T follicular helper cell (primary cell): ENCODE measurements at places on chromosomes 6 and 20.

- no peak for DNase-seq
Observed at GRCh38 chr6:105851606-105852005, 234.5 kb upstream of the PRDM1 start.

DNA sequence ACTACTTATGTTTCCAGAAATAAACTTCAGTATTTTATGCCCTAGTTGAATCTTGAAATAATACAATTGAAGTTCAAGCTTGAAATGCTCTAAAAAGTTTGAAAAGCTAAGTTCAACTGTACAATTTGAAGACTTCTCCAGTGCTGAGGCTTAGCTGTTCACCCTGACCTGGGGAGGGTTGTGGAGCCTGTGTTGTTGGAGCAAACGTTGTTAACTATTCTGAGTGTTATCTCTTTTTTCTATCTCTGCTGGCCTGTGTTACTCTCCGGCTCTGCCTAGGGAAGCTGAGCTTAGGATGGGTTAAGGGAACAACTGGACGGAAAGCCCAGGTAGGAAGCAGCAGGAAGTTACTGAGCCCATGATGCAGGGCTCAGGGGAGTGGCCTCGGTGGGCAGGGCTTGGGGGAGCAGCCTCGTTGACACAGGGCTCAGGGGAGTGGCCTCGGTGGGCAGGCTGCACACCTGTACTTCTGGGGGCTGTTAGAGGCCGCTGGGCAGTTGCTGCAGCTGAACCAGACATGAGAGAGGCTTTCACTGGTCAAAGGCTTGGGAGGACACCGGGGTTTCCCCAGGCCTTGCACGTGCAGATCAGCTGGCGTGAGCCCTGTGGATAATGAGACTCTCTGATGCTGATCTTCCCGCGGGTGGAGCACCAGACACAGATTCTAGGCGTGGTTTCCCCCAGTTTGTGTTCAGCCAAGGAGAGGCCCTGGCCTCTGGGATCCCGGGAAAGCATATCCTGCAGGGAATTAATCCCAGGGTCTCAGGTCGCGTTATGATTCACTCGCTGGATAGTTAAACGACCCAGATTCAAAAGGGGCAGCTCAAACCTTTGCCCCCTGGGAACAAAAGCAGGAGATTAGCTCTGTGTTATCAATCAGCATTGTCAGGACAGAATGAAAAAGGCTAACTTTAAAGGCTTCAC, 58.9 kb downstream of the ERMARD start:
- DNase-seq: no peak

GRCh38 chr20:6420336-6420735, 297.5 kb upstream of the FERMT1 start:
- DNase-seq: no peak

DNA sequence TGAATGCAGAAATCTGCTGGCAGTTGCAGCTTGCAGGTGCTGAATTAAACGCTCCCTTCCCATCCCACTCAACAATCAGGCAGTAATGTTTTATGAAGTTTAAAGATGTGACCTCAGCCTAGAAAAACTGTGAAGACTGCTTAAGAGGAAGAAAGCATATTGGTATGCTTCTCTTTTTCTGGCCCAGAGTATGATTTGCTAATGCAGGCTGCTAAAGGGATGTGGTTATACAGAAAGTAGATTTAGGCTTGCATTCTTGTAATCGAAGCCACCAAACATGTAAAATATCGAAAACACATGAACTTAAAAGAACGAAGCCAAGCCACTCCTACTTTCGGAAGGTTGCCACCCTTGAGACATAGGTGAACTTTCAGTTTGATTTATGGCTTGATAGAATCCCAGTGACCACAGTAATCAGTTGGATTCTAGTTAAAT, 40.7 kb downstream of the MAP3K5 start:
- no peak for DNase-seq

DNA sequence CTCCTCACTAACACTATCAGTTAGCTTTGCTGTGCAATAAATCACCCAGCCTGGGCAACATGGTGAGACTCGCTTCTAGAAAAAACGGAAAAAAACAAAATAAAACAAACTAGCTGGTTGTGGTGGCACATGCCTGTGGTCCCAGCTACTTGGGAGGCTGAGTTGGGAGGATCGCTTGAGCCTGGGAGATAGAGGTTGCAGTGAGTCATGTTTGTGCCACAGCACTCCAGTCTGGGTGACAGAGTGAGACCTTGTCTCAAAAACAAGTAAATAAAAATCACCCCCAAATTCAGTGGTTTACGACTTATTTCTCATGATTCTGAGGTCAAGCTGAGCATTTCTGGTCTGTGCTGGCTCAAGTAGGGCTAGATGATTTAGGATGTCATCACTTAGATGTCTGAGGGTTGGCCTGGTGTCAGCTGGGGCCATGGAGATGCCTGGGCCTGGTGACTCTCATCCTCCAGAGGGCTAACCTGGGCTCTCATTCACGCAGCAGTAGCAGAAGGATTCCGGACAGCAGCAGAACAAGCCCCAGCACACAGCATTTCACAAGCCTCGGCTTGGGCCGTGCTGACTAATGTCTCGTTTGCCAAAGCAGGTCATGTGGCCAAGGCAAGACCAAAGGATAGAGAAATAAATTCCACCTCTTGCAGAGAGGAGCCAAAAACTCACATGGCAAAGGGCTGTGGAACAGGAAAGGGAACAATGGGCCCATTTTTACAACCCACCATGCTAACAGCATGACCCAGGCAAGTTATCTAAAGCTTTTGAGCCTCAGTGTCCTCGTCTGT, 32.5 kb downstream of the MGME1 start:
- no peak for DNase-seq

GRCh38 chr20:22723659-22724058, 139.3 kb upstream of the FOXA2 start:
- no peak for DNase-seq

DNA sequence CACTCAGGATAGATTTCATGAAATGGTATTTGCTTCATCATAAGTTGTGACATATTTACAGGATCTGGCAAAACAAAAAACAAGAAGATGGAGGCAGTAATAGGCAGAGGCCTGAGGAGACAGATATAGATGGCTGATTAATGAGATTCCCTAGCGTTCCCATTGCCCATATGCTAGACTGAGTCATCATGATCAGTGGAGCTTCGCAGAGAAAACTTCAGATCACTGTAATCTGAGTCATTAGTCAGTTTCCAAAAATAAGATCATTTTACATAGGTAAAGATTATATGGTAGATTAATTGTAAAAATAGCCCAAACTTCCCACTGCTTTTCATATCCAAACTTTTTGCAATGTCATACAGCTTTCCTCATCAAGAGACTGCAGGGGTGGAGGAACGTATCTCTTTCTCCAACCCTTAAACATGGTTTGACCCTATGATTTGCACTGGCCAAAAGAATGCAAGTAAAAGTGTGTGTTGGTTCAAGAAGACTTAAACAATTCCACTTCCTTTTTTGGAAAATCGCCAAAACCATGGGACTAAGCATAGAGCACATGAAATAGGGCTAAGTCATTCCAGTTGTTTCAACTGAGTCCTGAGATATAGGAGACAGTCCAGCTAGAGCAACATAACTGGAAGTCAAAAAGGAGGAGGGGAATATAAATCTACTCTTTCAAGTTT, 626.0 kb downstream of the RNF144B start:
- no peak for DNase-seq

GRCh38 chr6:106939848-106940247, 34.7 kb downstream of the CD24 start:
- no peak for DNase-seq

DNA sequence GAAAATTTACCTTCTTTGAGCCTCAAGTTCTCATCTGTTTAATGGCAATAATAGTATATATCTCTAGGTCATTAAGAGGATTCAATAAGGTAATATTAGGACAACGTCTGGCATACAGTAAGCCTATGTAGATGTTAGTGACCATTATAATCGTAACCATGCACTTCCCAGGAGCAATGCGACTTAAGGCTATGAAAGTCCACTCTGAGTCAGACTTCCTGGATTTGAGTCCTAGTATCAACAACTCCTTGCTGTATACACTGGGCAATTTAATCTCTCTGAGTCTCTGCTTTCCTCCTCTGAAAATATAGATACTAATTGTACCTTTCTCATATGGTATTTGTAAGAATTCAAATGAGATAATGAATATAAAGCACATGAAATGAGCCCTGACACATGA, 168.1 kb upstream of the HDDC2 start:
- no peak for DNase-seq

DNA sequence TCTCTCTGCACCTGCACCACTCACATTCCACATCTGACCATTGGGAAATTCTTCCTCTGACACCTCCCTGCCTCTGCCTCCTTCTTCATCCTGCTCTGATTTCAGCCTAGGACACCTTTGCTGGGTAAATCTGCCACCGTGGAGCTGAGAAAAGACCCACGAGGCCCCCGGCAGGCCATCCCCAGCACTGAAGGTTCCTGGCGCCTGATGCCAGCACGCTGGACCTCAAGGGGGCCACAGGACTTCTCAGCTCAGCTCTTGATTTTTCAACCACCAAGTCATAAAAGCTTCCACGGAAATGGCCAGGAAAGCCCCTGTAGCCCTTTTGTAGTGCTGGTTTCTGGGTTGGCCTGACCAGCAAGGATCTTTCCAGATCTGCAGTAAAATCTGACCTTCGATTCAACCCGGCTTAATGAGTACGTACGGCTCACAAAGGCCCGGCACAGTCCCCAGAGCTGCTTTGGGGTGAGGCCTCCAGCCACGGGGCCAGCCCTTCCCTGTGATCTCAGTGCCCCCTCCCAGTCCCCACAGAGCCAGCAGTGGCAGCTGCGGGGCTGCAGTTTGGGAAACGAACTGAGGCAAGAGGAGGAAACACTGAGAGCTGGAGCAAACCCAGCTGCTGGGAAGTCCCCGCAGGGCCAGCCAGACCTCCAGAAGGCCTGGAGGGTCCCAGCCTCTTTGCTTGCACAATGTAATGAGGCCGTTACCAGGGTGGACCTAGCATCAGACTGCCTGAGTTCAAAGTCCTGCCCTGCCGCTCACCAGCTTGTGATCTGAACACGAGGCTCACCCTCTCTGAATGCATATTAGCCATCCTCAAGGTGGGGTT, 157.5 kb downstream of the BMP7 start:
- no peak for DNase-seq

DNA sequence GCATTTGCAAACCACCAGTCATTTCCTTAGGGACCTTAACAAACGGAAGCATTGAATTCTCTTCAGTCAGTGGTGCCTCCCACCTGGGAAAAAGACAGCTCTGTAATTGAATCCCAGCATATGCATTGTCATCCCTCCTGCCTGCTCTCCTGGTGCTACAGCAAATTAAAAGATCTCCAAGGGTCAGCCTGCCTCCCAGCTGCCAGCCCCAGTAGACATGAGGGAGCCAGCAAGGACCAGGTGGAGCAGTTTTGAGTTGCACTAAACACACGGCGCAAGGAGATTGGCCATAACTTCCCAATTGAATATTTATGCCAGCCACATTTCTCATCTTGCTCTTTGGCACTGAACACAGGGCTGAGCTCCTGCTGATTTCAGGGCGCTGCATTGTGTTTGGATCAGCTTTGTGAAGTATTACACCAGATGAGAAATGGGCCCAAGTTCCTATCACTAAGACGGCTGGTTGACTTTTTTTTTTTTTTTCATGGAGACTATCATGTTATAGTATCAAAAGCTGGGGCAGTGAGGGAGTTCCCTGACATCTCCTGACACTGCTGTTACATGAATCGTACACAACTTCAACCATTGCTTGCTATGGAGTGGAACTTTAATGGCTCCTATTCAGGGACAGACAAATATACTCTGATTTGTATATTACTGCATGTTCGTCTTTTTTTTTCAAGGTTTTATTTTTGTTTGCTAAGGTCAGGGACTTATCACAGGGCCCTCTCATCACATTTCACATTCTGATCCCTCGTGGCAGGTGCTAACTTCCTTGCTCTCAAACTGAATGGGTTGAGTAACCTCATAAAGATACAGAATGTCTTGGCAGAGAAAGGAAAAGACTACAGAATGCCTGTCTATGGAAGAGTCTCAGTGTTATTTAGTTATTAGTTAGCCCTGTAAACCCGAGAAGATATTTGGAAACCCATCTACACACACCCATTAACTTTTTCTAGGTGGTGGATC, 191.1 kb downstream of the EYA4 start:
- no peak for DNase-seq

DNA sequence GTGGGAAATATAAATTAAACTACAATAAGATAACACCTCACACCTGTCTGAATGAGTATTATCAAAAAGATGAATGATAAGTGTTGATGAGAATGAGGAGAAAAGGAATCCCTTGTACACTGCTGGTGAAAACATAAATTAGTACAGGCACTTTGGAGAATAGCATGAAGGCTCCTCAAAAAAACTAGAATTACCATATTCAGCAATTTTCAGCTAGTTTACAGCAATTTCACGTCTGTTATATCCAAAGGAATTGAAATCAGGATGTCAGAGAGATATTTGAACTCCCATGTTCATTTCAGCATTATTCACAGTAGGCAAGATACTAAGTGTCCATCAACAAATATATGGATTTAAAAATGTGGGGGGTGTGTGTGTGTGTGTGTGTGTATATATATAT, 292.6 kb downstream of the CLVS2 start:
- no peak for DNase-seq

GRCh38 chr20:34872622-34873224, at the start of gene GGT7:
Gene GGT7, minus strand, starts transcription at chr20:34872856. Its CDS starts 41 bp downstream, at chr20:34872815.
- peak; percentile 82 for DNase-seq

DNA sequence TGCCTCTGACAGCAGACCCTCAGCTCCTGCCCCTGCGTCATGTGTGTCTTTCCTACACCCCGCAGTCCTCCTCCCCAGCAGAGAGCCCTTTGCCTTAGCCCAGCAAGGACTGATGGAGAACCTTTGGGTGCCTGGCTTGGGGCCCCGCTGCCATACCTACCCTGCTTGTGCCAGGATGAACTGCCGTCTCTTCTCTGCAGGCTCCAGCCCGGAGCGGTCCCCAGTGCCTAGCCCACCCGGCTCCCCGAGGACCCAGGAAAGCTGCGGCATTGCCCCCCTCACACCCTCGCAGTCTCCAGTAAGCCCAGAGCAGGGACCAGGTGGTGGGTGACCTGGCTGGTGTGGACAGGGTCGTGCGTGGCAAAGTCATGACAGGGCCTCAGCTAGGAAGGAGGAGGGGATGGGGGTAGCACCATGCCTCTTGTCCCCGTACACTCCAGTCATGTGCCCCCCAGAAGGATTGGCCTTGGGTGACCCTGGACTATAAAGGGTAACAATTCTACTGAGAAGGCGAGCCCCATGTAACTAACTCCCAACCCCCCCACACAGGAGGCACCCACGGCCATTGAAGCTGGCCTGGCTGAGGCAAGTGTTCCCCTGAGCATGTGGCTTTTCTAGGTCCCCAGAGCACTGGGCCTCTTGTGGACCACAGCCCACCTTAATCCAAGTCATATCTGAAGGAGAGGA, 8.3 kb downstream of the HSPA12B start:
- no peak for DNase-seq

GRCh38 chr6:155402656-155403304, 52.9 kb downstream of the NOX3 start:
- DNase-seq: no peak

DNA sequence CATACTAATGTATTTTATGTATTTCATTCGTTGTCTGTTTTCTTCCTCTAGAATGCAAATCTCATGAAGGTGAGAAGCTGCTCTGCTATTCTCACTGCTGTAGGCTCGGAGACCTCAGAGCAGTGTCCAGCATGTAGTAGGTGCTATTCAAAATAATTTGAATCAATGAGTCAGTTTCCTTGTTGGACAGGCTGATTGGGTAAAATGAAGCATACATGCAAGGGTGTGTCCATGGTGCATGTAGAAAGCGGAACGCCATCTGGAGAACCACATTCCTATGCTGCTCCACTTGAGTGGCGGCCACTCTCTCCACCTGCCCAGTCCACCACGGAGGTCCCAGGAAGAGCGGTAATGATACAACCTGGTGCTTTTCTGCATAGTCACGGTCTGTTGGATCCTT, 412.1 kb downstream of the QKI start:
- DNase-seq: no peak

GRCh38 chr6:155502393-155502792, 46.8 kb upstream of the NOX3 start:
- DNase-seq: no peak

GRCh38 chr6:106334646-106335448, 9.3 kb upstream of the ATG5 start:
- peak; percentile 28 for DNase-seq
